Stimulated activated CD4-positive, alpha-beta T cell treated with anti-CD3 and anti-CD28 coated beads, Interleukin-2, amount 100 ng/mL, for 48 hours (primary cell): ENCODE measurements at places on chromosomes 5 and 9.

DNA sequence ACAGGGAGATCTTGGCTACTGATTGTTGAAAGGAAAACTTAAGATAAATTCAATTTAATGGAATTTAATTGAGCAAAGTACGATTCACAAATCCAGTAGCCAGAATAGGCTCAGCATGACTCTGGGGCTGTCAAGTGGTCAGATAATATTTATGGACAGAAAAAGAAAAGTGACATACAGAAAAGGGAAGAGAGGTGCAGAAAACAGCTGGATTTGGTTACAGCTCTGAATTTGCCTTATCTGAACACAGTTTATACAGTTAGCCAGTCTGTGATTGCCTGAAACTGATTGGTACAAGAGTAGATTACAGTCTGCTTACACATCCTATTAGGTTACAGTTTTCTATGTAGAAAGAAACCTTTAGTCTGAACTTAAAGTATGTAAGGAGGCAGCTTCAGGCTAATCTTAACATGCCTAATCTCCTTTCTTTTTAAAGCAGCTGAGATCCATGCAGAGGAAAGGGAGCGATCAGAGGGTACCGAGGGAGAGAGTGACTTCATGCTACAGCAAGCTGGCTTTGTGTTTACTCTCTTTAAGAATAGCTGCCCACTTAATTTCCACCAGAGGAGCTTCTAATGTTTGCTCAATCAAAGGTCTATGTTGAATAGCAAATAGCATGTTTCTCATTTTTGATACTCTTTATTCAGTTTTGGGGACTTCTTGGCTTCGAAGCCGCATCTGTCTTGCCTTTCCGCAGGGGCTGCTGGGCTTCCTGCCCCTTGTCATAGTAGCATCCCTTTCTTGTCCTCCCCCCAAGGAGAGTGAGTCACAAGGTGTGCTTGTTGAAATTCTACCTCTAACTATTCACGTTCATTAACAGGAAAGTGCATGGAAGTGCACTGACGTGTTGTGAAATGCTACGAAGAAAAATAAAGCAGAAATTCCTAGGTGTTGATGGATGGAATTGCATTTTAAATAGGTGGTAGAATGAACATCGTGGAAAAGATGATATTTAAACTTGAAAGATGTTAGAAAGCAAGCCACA, 761.2 kb downstream of the TAF11L14 start:
- no peak for DNase-seq

- DNase-seq: no peak
These were observed 31.5 kb upstream of the SEMA4D start for GRCh38 chr9:89529243-89530035.

DNA sequence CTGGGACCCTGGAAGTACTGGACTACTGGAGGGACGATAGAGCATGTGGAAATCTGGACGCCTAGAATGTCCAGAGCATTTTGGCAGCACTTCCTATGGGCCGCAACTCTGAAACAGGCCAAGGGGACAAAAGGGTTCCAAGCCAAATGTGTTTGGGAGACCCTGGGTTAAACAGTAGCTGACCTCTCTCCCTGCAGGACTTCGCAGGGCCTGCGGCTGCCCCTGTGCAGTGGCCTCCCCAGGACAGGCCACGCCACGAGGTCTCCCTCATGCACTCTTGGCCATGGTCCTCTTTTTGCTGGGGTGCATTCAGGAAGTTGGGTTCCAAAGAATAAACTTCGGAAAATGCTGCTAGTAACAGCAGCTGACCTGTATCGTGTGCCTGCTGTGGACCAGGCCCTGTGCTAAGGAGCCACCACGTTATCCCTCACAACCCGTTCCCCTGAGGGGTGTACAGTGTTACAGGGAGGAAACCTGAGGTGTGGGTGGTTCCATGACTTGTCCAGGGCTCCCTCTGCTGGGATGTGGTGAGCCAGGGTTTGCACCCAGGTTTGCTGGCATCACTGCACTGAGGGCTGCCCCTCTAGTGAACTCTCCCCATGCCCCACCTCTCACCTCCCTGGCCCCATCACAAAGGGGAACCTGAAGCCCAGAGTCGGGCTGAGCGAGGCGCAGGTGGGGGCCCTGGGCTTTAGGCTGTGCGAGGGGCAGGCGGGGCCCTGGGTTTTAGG, 79.4 kb downstream of the AMBP start:
- DNase-seq: no peak

GRCh38 chr5:87876616-87877015, 392.0 kb downstream of the TMEM161B start:
- DNase-seq: no peak

GRCh38 chr5:172052450-172053236, 46.2 kb upstream of the FBXW11 start:
- DNase-seq: no peak

- DNase-seq: no peak
These were observed 53.5 kb upstream of the EQTN start for GRCh38 chr9:27350382-27350976.

DNA sequence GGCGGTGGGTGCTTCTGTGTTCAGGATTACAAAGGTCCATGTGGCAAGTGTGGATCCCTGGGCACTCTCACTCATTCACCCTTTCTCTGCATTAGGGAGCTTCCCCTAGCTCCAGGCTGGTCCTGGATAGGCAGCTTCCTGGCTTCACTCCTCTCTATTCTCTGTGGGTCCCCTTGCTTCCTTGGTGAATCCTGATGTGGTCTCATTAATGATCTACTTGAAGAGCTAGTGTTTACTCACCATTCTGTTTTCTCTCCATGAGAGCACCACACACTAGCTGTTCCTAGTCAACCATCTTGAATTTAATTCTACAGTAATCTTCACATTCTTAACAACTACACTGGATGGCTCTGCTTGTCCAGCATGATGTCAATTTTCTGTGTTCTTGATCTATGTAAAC, 90.0 kb upstream of the PLPPR1 start:
- no peak for DNase-seq
